H9 (cell line): ENCODE measurements at places on chromosomes 16 and 17. TPM values are rescaled to one million over a fixed set of nuclear protein-coding genes. Genes with fewer than 3 reads are reported as not detected.

GRCh38 chr17:66654106-66654740 is 180.7 kb upstream of the CACNG5 start:
- no peak overlapping the region for H3K4me3 ChIP-seq
- H3K27ac ChIP-seq = no peak overlapping the region
- no peaks in the 10 kb centered on the region for H3K36me3 ChIP-seq
- H3K4me1 ChIP-seq = peaks cover 3% of the 10 kb centered on the region; the same call in 1 of the 2 replicates
- no peak for DNase-seq

DNA sequence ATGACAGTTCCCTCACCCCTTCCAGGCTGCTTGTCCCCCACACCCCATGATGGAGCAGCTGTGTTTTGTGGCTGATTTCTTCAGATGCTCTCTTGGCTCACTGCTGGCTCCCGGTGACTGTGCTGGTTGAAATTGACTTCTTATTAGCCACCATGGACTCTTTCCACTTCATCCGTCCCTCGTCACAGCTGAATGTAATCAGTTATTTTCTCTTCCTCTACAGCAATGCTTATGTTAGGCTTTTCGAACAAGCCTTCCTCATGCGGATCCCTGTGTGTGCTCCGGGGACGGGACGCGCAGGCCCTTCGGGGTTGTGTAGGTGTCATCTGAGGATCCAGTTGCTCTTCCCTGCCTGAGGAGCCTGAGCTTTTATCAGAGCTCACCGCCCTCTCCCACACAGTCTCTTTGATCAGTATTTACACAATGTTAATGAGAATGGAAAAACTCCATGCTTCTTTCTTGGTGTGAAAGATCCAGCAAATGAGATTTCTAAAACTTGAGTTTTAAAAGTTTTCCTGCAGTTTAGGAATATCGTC is 87.5 kb downstream of the RPTOR start:
- no peak overlapping the region for H3K27ac ChIP-seq
- DNase-seq = no peak
- no peak overlapping the region for H3K4me3 ChIP-seq
- no peaks in the 10 kb centered on the region for H3K27me3 ChIP-seq

DNA sequence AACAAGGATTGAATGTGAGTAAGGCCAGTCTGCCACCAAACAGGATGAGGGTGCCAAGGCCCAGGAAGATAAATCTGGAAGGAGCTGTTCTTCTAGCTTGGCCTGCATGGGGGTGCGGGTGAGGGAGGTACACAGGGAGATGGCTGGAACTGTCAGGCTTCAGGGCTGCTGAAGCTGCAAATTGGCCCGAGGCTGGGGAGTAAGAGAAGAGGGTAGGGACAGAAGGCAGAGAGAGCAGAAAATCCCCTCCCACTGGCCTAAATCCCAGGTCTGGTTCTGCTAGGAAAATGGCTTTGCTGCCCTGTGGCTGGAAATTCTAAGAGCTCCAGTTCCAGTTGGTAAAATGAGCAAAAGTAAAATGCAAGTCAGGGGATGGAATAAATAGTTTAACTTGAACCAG is 87.9 kb downstream of the CCDC182 start:
- no peak overlapping the region for H3K4me3 ChIP-seq
- peaks cover 11% of the 10 kb centered on the region; the same call in 1 of the 2 replicates for H3K36me3 ChIP-seq
- no peaks in the 10 kb centered on the region for H3K27me3 ChIP-seq
- no peak for DNase-seq
- no peak overlapping the region for H3K27ac ChIP-seq

DNA sequence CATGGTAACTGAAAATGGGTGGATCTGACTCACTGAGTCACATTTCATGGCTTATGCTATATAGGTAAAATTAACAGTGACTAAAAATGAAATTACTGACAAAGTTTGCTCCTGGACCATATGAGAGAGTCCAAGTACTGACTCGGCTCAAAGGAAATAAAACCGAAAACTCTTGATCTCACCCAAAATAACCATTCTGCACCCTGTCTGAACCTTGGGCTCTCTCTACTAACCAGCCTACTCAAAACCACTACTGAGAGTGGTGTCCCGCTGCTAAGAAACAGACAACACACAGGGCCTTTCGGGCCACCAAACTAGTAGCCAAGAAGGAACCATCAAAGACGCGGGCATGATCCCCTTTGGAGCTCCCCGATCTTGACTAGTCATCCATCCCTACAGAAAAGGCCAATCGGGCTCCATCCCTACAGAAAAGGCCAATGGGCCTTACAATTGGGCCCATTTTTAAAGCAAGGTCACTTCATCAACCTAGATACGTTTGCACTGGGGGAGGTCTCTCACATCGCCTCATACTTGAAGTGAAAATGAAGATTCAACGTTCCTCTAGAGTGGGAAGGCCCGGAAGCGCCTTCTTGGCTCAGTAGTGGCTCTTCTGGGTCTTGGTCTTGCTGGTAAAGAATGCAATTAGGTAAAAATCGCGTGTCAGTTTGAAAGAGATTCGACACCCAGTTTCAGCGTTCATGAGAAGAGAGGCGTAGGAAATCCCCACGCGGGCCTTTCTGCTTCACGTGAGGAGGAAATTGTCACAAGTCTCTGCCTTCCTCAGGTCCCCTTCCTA is 720 bp upstream of the ZPBP2 start:
- H3K27ac ChIP-seq = no peak overlapping the region
- H3K36me3 ChIP-seq = no peaks in the 10 kb centered on the region
- peaks cover 16% of the 10 kb centered on the region; the same call in 1 of the 2 replicates for H3K27me3 ChIP-seq
- no peak overlapping the region for H3K4me3 ChIP-seq

DNA sequence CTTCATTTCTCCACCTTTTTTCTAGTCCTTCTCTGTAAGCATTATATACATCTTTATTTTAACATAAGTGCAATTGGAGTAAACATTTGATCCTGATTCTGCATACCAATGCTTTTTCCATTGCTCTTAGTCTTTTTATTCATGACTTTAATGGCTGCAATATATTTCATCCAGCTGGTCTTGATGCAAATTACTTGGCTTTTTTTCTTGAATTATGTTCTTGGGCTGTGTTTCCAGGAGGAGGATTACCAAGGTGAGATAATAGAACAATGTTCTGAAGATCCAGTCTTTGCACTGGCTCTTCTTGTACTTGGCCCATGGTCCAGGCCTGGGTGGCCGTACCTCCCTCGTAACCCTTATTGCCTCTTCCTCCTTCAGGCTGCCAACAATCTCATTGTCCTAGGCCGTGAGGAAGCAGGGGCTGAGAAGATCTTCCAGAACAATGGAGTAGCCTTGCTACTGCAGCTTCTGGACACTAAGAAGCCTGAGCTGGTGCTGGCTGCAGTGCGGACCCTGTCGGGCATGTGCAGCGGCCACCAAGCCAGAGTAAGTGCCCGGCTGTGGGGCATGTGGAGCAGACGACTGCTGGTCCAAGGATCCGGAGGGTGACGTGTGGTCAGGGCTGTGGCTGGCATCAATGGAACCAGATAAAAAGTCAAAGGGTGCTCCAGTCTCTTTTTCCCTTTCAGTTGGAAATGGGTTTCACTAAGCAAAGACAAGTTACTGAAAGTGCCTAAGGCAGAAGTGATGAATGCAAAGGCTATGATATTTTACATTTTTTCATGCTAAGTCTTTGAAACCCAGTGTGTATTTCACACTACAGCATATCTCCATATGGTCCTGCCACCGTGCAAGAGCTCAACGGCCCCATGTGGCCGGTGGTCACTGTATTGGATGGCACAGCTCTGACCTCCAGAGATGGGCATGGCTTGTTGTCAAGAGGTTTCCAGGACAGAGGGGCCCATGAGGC is 6.9 kb downstream of the UNC45B start:
- no peaks in the 10 kb centered on the region; the same call in 1 of the 2 replicates for H3K4me1 ChIP-seq
- no peak for DNase-seq
- no peak overlapping the region for H3K27ac ChIP-seq
- no peak overlapping the region for H3K4me3 ChIP-seq
- no peaks in the 10 kb centered on the region for H3K27me3 ChIP-seq
- no peaks in the 10 kb centered on the region for H3K36me3 ChIP-seq

GNG13 gene
- total RNA-seq = not detected in 2 replicates

KRT27 gene
- total RNA-seq = not detected in 2 replicates
